ENCODE measurements at places on chromosomes 11 and 22.

- DNase-seq, result no peak
Measured at GRCh38 chr11:89433278-89433677, 57.9 kb downstream of the NOX4 start.

- DNase-seq, result no peak
Measured at GRCh38 chr11:100329352-100329751, 357.7 kb upstream of the ARHGAP42 start.

DNA sequence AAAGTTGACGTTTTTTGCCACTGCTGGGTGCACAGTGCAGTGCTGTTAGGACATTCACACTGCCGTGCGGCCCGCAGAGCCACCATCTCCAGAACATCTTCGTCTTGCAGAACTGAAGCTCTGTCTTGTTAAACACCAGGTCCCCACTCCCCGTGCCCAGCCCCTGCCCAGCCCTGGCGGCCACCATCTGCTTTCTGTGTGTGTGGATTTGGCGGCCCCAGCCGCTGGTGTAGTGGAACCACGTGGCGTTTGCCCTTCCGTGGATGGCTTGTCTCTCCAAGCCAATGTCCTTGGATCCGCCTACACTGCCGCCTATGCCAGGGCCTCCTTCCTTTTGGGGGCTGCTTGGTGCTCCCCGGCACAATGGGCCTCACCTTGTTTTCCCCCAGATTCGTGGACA lies 8.2 kb upstream of the MUC5AC start:
- DNase-seq, result peak; percentile 35

DNA sequence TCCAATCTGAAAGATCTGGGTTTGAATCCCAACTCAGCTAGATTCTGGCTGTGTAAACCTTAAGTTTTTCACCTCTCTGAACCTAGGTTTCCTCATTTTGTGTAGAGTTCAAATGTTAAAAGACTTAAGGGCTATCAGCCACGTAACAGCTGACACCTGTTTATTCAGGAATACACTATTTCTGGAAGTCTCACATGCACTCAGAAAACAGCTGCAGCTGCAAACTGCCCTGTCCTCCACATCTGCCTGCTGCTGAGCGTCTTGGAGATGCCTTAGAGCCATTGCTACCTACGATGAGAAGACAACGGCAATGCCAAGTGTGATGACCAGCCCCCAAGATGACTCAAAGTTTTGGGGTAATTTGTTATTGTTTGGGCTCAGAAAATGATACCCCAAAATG lies 6.7 kb upstream of the TRIM44 start:
- DNase-seq, result no peak

DNA sequence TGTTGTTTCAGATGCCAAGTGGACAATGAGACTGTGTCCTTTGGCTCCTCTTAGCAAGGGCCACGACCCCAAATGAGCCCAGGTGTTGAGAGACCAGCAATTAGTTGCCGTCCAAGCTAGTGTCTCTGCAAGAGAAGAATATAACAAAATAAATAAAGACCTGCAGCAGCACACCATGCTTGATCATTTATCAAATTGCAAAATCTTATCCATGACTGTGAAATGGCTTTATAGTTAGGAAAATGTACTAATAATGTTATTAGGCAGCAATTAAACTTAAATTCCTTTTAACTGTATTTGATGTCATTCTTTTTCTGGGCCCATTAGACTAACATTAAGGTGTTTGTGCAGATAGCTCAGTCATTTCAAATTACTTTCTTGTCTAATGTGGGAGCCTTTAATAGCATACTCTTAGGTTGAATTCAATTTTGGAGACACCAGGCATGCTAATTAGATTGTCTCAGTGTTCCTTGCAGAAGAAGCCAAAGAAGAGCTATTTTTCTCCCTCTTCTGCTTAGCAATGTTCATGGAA lies 176.1 kb downstream of the RRAS2 start:
- DNase-seq, result no peak

- no peak for DNase-seq
Measured at GRCh38 chr22:38951734-38952133, 5.7 kb upstream of the APOBEC3A start.

- DNase-seq, result no peak
Measured at GRCh38 chr22:35418088-35418487, 18.1 kb downstream of the MCM5 start.

GRCh38 chr11:126277780-126278179 lies 5.1 kb upstream of the TIRAP start:
- no peak for DNase-seq

DNA sequence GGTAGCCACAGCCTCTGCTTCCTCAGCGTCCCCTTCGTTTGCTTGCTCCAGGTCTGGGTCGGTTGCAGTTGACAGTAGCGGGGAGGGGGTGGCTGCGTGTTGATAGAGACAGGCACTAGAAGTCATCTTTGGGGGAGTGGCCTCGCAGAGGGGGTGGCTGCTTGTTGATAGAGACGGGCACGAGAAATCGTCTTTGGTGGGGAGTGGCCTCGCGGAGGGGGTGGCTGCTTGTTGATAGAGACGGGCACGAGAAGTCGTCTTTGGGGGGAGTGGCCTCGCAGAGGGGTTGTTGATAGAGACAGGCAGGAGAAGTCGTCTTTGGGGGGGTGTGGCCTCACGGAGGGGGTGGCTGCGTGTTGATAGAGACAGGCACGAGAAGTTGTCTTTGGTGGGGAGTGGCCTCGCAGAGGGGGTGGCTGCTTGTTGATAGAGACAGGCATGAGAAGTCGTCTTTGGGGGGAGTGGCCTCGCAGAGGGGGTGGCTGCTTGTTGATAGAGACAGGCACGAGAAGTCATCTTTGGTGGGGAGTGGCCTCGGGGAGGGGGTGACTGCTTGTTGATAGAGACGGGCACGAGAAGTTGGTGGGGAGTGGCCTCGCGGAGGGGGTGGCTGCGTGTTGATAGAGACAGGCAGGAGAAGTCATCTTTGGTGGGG lies 328.3 kb downstream of the TBC1D22A start:
- no peak for DNase-seq

DNA sequence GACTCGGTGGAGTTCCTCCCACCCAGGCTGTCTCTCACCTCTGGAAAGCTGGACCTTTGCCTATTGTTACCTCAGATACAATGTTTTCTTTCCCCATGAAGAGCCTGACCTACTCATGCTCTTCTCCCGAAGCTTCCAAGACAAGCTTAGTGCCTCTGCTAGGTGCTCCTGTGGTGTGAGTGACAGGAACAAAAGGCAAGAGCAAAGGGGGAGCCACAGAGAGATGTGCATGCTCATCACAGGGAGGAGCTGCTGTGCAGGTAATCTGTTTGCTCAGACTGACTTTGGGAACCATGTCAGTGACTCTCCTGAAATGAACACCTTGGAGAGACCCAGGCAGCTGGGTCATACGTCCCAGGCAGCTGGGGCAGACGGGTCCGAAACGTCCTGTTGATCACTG lies 53.6 kb upstream of the VSTM5 start:
- DNase-seq, result no peak

DNA sequence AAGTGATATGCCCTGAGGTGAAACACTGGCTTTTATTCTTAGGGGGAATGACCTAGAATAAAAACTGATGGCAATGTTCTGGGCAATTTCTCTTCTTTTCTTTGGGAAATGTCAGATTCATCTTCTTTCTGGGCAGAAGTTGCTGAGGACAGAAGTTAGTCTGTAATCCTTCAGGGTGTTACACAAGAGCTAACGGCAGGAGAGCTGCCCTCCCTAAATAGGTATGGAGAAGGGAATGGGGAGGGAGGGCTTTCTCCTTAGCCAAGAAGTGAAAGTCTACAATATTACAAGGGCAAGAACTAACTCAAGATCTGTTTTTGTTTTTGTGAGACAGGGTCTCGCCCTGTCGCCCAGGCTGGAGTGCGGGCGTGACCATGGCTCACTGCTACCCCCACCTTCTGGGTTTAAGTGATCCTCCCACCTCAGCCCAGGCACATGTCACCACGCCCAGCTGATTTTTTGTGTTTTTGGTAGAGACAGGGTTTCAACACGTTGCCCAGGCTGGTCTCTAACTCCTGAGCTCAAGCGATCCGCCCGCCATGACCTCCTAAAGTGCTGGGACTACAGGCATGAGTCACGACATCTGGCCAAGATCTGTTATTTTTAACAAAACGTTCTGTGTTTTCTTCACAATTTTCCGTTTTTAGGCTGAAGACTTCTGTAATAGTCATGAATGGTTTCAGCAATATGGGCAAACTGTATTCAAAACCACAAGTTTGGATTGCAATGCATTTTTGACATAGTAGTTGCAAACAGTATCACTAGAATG lies 7.2 kb downstream of the PIWIL4 start:
- DNase-seq, result no peak

GRCh38 chr11:8093931-8094575 lies 13.0 kb downstream of the TUB start:
- DNase-seq, result peak; percentile 38

GRCh38 chr22:30247974-30248373 lies 1.4 kb upstream of the LIF start:
- DNase-seq, result no peak

DNA sequence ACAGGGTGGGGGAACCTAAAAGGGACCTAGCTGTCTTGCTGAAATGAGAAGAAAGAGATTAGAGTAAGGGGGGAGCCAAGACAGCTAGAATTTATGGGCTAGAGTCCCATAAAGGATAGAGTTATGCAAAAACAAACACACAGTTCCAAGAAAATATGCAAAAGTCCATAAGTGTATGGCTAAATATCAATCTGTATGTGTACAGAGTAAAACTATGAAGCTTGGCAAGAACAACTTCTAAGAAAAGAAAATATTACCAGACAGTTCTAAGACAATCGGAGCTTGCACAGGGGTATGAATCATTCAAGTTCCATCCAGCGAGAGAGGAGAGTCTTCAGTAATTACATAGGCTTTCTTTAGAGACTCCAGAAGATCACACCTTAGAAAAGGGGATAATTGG lies 41.8 kb downstream of the GDPD4 start:
- DNase-seq, result no peak

DNA sequence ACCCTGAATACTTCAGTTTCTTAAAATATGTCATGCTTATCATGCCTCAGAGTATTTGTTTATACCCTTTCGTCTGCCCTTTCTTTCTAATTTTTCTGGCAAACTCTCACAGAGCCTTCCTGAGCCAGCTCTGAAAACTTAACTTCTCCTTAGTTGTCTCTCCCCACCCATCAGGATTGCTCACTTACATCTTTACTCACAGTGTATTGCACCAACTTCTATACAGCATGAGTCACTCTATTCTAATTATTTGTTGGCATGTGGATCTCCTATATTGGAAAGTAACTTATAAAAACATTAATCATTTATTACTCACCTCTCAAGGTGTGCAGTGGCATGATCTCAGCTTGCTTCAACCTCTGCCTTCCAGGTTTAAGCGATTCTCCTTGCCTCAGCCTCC lies 114.9 kb downstream of the FANCF start:
- DNase-seq, result no peak

DNA sequence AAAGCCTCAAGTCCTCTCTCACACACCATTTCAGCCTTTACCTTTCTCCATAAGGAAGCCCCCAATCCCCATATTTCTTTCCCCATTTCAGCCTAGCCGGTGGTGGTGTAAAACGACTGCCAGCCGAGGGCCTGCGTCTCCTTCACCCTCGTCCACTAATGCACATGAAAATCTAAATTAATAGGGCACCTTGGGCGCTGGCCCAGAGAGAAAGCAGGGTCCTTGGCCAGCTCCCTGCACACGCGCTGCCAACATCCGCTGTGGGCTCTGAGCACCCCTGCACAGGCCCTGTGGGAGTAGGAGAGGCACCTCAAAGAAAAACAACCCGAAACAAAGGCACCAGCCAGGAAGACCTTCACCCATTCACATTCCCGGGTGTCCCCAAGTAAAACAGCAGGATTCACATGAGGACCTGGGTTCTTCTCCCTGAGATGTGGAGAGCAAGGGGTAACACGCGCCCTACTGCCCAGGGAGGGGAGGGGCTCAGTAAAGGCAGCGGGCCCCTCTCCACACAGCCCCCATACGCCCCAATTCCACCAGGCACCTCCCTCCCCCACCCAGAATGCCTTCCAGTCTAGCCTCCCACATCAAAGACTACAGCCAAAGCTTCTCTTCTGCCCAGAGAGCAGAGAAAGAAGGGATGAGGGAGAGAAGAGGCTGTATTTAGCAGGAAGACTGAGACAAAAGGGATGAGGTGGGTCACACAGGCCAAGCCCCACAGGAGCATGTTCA lies 79.0 kb downstream of the MICAL3 start:
- DNase-seq, result no peak

- DNase-seq, result no peak
Measured at GRCh38 chr11:124602193-124602592, 9.0 kb upstream of the PANX3 start.

DNA sequence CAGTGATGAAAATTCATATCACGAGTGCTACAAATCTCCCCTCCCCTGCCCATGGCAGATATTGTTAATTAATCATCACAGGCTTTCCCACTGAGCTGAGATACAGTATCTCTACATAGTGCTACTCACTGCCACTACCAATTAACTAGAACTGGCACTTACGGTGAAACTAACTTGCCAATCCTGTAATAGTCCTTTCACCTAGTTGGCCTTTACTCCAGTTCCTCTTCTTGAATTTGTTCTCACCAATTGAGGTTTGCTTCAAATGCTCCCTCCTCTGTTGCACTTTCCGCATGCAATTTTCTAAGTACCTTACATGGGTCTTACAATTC lies 11.9 kb upstream of the PRRG4 start:
- no peak for DNase-seq

DNA sequence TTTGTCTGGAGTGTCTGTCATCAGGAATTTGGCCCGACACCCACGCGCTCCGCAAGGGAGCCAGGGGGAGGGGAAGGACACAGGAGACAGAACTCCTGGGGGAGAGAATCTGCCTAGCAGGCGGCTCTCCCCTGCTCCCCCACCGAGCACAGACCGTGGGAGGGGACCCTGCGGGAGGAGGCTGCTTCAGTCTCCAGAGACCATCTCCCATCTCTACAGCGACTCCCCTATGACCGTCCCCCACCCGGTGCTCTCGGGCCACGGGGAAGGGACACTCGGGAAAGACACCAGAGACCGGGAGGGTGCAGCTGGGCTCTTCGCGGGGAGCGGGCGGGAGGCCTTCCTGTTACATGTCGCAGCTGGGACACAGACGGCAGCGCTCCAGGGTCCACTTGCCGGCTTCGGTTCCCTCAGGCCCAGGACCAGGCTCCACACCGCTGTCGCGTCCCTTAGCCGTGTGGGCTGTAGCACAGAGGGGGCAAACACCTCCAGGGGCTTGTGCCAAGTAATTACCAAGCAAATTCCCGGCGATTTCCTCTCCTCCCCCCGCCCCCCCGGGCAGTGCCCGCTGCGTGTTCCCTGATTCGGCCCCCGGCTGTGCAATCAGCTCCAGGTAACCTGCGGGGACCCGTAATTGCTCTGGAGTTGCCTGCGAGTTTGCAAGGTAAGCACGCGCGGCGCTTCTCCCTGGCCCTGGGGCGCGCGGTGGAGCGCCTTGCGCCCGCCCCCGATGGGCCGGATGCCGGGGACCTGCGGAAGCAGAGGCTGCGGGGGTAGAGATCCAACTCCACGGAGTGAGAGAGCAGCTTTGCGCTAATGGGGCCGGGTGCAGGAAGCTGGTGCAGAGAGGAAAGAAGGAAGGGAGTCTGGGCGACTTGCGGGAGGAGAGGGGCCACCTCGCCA lies 155.1 kb upstream of the CADM1 start:
- no peak for DNase-seq

GRCh38 chr11:66686801-66687750 lies 9.4 kb upstream of the RBM4B start:
- no peak for DNase-seq

- DNase-seq, result peak; percentile 45
Measured at GRCh38 chr11:2800655-2801531, 84.7 kb downstream of the CDKN1C start.
